ENCODE measurements at places on chromosomes 3 and 15.
A peak's percentile ranks its signal among the peaks of the same experiment; 100 is the strongest.

DNA sequence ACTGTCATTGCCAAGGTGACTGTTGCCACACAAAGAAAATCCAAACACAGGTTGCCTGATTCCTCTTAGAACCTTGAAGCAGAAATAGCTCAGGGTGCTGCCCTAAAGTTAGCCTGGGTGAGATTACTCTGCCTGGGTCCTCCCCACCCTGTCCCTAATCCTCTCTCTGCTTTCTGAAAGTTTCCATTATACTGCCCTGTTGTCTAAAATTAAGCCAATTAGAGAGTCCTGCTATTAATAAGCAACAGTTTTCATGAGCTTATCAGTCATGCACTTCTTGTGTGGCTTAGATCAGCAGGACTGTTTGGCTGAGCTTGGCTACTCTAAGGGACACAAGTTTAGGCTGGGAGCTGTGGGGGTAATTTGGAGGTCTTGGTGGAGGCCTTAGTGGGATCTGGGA lies 334.7 kb upstream of the LRRFIP2 start:
- DNase-seq: peak; percentile 12

DNA sequence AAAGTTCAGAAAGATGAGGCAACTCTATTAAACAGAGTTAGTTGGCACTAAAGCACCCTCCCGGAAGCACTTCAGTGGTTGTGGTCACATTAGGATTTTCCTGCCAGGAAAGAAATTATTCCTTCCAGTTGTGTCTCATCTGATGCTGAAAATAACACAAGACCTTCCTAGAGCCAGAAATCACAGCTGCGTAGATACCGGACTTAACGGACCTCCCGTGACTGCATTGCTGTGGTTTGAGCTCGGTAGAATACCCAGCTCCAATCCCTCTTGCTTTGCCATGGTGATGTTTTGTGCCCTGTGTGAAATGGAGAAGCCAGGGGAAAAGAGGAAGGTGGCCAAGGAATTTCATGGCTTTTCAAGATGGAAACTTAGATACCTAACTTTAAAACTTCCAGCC lies 215.0 kb upstream of the IGF1R start:
- DNase-seq: no peak

- DNase-seq: no peak
Observed at GRCh38 chr3:183259087-183259486, 6.0 kb downstream of the B3GNT5 start.

DNA sequence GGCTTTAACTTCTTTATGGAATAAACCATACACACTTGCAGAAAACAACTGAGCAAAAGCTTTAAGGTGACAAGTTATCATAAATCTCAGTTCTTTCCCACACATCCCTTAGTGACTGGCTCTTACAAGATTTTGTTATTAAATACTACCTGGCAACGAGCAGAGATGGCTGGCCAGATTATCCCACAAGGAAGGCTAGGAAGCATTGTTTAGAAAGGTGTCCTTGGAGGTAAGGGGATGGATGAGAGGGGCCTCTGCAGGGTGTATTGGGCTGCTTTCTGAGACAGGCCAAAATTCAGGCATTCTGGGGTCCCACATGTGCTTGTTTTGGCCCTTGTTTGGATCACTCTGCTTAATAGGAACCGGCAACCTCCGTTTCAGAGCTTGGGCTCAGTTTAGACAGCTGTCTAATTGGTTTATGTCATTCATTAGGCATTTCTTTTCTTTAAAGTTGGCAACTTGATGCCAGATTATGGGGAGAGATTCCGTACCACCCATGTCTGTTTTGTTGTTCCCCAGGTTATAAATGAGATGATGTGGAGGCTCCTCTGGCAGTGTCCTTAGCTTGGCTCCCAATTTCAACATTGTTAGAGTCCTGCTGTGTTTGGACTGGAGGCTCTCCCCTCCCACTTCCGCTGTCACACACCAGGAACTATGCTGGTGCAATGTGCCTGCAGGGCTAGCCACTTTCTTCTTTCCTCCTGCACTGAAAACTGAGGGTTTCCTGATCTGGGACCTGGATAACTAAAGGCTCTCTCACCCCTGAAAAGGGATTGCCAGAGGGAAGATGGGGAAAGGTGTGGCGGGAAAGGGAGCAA lies 121.1 kb downstream of the TPRG1 start:
- DNase-seq: no peak

GRCh38 chr3:80238152-80238551 lies 470.4 kb upstream of the ROBO1 start:
- DNase-seq: no peak

- no peak for DNase-seq
Observed at GRCh38 chr3:119679874-119680273, 2.7 kb upstream of the COX17 start.

DNA sequence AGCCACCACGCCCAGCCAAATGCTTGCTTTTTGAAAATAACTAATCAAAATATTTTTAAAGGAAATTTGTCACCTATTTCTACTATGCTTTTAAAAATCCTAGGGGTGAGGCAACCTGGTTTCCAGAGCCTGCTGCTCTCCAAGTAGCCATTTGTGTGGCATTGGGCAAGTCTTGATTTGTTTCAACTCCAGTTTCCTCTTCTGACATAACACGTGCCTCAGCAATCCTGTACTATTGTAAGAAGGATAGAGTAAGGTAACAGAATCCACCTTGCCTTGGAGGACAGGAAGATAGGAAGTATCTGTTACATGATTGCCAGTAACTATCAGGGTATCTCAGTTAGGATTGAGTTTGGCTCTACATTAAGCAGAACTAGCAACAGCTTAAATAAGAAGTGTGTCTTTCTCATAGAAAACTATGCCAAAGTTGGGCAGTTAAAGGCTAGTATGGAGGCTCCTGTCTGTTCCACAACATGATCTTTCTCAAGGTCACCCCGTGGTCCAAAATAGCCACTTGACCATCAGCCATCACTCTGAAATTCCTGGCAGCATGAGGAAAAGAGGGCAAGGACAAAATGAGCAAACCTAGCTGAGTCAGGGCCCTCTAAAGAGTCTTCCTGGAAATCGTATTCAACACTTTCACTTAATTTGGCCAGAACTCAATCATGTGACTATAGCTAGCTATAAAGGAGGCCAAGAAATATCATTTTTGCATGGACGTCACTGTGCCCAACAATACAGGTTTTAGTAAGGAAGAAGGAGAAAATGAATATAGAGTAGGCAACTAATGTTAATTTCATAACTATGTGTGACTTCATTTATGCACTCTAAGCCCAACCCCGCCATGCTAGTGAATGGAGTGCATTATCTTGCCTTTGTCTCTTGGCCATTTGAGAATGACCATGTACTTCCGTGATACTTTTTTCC lies 66.1 kb downstream of the HMG20A start:
- DNase-seq: no peak

DNA sequence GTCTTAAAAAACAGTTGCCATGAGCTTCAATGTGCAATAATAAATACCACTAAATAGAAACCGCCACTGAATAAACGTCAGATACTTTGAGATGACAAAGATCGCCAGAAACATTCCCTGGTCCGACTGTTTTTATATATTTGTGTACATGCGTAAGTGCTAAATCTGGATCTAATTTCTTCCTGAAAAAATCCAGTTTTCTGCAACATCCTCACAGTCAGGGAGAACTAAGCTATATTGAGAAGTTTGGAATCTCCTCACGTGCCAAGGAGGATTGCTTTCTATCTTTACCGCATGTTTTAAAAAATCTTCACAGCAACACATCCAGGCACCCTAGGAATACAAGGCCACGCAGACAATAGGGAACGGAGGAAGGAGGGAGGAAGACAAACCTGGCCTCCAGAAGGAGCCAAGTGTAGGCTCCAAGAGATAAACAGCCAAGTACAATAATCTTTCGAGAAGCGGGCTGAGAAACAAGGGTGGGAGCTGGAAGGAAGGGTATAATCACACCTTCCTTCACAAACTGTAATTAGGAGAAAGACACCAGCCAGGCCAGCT lies 5.7 kb downstream of the VGLL4 start:
- DNase-seq: no peak

DNA sequence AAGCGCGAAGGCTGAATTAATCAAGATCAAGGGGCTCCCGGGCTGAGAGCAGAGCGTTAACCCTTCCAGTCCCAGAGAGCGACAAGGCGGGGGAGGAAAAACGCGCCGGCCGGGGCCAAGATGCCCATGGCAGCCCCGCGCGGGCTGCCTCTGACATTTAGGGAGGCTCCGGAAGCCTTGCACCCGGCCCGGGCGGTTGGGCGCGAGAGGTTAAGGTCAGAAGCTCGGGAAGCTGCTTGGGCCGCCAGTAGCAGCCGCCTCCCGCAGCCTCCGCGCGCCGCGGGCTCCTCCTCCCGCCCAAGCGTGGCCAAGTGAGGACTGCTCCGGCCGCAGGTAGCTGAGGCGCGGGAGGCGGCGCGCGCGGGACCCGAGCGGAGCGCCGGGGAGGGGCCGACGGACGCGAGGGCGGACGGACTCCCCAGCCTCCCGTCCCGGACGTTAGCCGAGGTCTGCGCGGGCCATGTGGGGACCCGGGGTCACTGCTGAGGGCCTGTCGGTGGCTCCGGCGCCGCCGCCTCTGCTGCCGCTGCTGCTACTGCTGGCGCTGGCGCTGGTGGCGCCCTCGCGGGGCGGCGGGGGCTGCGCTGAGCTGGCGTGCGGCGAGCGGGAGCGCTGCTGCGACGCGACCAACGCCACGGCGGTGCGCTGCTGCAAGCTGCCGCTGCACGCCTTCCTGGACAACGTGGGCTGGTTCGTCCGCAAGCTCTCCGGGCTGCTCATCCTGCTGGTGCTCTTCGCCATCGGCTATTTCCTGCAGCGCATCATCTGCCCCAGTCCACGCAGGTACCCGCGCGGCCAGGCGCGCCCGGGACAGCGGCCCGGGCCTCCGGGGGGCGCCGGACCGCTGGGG lies at the start of gene C3orf80:
Gene C3orf80 (plus strand): TSS at position 247 of the 850 bp plus-strand sequence. CDS start 214 bp downstream, at position 461.
- DNase-seq: peak; percentile 70

GRCh38 chr15:78195735-78196201 lies 38.6 kb downstream of the ACSBG1 start:
- peak; percentile 55 for DNase-seq

GRCh38 chr15:69612112-69612511 lies 159.5 kb downstream of the RPLP1 start:
- DNase-seq: no peak

- DNase-seq: no peak
Observed at GRCh38 chr3:74139648-74140047, 474.8 kb downstream of the CNTN3 start.

- DNase-seq: peak; percentile 63
Observed at GRCh38 chr15:51971032-51971374, 575 bp downstream of the LEO1 start.

DNA sequence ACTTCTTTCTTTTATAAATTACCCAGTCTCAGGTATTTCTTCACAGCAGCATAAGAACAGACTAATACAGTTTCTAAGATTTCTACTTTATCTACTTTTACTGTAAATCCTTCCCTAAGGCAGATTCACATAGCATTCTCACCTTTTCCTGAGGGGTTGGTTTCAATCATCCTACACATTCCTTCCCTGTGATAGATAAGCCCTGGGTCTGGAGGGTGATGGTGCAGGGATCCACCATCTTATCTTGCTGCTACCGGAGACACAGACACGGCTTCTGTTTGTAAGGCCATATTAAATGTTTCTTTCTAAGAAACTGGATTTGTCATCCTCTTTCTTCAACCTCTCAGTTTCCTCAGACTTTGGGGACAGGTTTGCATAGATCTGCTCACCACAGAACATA lies 6.1 kb downstream of the IQCF5 start:
- DNase-seq: no peak

Data from left forelimb (tissue), 1 donor.